ENCODE measurements at places on chromosomes 1 and 21.

DNA sequence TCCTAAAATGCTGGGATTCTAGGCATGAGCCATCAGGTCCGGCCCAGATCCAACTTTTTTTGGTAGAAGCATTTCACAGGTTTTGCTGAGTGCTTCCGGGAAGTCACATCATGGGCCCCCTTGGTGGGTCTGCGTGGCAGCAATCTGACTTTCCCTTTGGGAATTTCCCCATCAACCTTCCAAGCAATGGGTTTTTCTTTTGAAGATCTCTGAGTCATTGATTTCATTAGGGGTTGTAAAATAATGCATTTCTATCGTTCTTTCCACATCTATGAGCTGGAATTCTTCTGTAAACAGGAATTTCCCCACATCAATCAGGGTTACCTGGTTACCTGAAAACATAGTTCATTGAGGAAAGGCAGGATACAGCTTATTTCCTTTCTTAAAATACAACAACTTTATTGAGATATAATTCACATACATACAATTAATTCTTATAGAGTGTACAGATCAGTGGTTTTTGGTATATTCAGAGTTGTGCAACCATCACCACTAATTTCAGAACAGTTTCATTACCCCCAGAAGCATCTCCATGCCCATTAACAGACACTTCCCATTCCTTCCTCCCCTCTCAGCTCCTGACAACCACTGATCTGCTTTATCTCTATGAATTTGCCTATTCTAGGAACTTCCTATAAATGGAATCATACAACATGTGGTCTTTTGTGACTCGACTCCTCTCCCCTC is 9.9 kb upstream of the ZBTB17 start:
- no peak for DNase-seq

- DNase-seq, result no peak
Measured at GRCh38 chr1:1858382-1859086, 32.4 kb downstream of the GNB1 start.

GRCh38 chr1:246218686-246219085 is 288.4 kb downstream of the SMYD3 start:
- no peak for DNase-seq

DNA sequence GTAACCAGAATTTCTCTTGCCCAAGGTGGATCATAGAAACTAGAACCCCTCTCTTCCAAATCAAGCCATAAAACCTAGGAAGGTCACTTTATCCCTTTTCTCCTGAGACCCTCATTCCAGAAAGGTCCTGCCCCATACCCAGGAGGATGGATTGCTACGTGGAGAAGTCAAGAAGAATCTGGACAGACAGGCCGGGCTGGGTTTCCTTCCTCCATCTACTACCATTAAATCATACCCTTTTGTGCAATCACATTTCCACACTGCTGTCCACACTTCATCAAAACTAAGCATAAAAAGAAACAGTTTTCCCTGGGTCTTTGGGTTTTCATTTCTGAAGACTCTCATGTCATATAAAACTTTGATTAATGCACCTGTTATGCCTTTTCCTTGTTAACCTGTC is 65.4 kb downstream of the C21orf91 start:
- DNase-seq, result no peak

DNA sequence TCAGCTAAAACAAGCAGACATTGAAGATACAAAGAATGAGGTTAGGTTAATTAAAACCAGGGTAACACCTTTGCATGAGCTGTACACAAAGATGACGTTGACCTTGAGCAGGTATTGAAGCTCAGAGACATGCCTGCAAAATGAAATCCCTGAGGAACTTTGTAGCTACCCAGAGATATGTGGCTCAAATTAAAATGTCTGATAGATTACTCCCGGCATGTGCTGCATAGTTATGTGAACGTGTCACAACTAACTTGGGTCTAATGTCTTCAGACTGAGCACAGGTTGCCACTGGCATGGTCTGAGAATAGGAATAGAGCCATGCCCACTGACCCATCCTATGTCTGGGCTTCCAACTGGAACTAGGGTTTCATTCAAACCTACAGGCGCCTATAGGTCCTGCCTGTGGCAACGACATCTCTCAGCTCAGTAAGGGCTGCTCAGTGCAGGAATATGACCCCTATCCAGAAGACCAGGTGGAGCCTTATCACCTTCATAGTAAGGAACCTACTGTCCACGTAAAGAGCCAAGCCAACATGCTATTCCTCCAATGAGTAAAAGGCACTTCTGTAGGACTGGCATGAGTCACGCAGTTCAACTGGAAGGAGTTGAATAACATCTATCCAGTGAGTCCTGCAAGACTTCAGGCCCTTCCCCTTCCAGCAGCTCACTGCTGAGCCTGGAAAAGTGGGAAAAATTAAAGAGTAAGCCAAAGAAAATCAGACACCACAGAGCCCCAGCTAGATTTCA is 60.7 kb downstream of the PRKAB2 start:
- no peak for DNase-seq

- no peak for DNase-seq
Measured at GRCh38 chr1:31154632-31155215, 85.0 kb downstream of the NKAIN1 start.

- DNase-seq, result peak; percentile 92
Measured at GRCh38 chr1:169024800-169025271, 81.7 kb upstream of the ATP1B1 start.

DNA sequence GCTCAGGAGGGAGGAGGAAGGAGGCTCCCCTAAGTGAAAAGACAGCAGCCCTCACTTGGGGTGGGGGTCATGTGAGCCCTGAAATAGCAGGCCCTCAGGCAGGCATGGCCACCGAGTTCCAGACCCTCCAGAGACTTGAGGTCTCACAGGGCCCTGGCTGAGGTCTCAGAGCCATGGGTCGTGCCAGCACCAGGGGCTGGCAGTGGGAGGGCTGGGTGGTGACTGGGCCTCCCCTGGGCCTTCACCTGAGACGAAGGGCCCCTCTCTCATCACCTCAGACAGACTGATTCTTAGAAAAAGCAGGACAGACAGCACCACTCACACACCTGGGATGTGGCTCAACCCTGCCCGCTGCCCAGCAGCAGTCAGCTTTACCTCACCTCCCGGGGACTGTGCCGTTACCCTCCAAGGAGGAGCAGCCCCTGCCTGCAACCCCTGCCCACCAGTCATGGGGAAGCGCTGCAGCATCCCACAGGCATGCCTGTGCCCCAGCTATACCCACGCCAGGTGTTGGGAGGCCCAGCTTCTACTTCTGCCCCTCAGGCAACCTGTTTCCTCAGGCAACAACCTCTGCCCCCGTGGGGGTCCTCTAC is 42.6 kb upstream of the LRP8 start:
- no peak for DNase-seq

DNA sequence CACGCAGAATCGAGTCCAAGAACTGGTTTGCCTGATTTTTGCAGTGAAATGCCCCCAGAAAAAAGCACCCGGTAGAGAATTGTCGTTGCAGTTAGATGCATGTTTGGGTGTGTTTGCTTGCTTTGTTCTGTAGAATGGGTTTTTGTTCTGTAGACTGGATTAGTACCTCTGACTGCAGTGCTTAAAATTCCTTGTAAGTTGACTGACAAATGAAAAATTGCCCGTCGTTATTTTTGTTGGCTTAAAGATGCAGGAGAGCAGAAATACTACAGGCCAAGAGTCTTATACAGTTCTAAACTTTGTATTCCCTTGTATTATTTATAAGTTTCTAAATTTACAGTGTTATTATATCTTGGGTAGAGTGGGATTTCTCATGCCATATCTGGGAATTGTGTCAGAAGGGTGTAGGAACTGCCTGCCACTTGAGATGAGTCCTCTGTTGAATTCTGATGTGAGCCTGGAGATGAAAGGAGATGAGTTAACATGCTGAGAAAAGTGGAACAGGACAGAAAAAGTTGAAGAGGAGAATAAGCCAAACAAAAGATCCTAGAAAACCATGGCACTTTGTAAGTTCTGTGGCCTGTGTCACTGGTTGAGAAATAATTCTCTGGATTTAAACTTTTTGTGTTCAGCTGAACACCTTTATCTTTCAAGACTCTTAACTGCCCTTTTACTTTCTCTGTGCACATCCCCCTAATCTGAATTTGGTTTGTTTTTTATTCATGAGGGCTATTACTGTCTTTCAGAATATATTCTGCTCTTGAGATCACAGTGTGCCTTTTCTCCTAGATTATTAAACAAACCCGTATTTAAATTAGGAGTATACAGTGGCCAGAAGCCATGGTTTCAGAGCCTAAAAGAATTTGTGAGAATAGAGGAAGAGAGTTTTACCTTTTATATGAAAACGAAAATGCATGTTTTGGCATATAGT is 1.4 kb downstream of the DESI2 start:
- DNase-seq, result no peak

DNA sequence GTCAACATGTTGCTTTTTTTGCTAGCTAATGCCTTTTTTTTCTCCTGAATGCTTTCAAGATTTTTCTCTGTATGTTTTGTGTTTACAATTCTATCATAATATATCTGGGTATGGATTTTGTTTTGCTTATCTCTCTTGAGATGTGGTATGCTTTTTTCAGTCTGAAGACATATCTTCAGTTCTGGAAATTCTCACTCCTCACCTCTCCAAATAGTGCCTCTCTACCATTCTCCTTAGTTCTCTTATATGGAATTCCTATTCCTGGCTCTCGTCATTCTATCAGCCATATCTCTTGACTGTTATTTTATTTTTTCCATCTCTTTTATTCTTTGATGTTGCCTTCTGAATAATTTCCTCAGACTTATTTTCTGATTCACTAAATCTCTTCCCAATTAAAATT is 58.4 kb downstream of the IVNS1ABP start:
- DNase-seq, result no peak

DNA sequence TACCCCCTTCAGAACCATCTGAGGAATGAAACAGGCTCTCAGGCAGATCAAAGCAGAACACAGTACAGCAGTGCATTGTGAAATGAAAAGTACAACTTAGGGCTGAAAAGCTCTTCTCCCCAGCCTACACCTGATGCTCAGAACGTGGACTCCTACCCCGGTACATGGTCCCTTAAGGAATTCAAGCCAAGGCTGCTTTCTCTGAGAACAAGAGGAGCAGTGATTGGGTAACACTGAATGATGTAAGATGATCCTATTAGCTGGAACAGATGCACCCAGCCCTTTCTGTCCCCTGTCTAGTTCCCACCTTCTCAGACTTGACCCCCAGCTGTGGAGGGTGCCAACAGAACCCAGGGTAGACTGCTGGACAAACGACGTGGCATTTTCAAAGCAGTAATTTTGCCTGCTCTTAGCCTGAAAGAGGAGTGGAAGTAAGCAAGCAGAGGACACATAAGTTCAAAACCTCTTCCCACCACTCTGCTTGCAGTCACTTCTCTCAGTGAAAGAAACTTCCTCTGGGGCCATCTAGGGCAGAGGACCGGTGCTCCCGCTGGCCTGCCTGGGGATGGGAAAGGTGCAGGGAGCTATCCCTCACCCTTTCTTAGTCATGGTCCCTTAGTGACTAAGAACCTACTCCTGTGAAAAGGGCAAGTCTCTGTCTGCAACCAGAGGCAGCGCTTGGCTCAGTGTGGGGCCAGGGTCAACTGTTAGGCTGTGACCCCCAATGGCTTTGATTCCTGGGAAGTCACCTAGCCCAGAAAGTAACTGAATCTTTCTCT is 72.7 kb downstream of the TRABD2B start:
- DNase-seq, result no peak

- DNase-seq, result no peak
Measured at GRCh38 chr1:67440339-67440738, 10.1 kb upstream of the SERBP1 start.

DNA sequence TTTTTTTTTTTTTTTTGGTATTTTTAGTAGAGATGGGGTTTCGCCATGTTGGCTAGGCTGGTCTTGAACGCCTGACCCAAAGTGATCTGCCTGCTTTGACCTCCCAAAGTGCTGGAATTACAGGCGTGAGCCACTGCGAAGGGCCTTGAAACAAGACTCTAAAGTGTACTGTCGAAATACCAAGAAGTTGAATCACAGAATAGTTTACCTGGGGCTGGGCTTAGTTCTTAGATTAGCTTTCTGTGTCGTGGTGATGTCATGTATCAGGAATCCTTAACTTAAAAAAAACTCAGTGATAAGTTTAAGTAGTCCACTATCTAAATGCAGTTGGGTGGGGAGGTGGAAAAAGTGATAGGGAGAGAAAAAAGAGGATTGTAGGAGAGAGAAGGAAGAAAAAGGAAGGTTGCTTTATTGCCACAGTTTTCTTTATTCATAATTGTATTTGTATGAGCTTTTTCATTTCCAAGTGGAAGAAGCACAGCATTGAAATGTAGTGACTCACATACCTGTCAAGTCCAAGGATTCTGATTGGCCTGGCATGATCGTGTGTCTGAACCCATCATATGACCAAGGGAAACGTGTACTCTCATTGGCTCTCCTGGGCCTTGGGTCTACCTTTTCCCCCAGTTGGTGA is 13.4 kb downstream of the ITSN1 start:
- DNase-seq, result no peak

- no peak for DNase-seq
Measured at GRCh38 chr1:210681158-210681557, 352.5 kb downstream of the HHAT start.

GRCh38 chr1:50275566-50275965 is 147.7 kb downstream of the DMRTA2 start:
- DNase-seq, result no peak

DNA sequence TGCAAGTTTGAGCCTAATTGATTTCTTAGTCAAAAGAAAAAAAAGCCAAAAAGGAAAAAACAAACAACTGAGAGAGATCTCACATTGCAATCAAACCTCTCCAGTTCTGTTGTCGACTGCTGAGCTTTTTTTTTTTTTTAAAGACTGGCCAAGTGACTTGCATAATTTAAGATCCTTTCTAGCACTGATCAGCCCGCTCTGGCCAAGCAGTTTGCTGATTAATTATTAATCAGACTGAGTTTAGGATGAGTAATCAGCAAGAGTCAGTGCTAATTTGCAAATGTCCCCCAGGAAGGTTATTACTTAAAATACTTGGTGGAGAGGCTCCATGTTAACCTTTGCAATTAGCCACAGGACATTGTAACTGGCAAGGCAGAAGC is 39.3 kb downstream of the HMGB4 start:
- peak; percentile 33 for DNase-seq

GRCh38 chr1:206833106-206833680 is 32.2 kb upstream of the IL20 start:
- DNase-seq, result no peak

GRCh38 chr1:4461726-4462290 is 192.6 kb upstream of the AJAP1 start:
- DNase-seq, result no peak

DNA sequence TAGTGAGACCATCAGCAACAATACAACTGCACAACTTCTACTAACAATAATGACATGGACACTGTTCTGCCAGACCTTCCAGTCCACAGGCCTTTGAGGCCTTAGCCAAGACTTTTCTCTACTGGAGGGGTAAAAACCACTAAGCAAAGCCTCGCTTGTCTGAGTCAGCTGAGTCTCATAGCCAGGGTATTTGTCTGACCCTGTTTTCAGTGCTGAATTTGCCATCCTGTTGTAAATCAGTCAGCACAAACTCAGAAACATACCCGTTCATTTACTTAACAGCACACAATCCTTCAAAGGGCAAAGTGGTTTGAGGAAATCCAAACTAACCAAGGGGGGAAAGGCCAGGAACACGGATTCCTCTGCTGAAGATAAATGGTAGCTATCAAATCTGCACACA is 537.8 kb downstream of the SMYD3 start:
- no peak for DNase-seq

DNA sequence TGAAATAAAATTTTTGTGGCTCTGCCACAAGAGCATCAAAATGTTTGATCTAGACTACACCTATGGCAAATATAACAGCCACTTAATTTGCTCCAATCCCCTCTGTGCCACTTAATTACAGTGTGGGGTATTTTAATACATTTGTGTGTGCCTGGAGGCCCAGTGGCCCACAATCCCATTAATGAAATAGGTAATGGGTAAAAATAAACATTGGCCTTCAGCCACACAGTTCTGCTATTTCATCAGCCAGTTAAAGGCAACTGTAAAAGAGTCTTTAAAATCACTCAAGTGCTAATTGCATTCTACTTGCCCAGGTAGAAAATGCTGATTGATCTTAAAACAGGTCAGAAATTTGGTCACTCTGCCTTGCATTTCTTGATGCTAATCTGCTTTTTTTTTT is 151.6 kb upstream of the UBE2U start:
- DNase-seq, result no peak
